ENCODE measurements at places on chromosomes 4 and X. TPM values are rescaled to one million over a fixed set of nuclear protein-coding genes. Genes with fewer than 3 reads are reported as not detected.

Gene FAM9B
- not detected for total RNA-seq

Gene MND1
- 21.6 TPM for total RNA-seq

Gene SUPT20HL1
- not detected for total RNA-seq

Gene NUP54
- 63.3 TPM for total RNA-seq

Gene GRIA3
- not detected for total RNA-seq

Gene UBL4A
- total RNA-seq, result 58.9 TPM

Gene TXK
- 6.4 TPM for total RNA-seq

Gene STARD8
- 0.24 TPM for total RNA-seq

DNA sequence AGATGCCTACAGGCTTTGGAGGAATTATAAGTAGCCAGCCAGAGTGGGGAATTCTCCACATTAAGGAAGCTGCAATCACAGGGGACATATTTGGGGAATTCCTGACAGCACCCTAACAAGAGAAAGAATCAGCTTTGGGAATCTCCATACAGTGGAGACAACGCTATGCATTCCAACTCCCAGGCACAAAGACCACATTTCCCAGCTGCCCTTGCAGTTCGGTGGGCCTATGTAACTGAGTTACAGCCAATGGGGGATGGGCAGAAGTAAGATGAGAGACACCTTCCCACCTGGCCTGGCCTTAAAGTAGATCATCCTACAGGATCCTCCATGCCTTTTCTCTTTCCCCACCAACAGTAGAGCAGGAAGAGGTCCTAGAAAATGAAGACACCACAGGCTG is 43.4 kb upstream of the CCKAR start:
- DNase-seq, result no peak
- no peaks in the 10 kb centered on the region for H3K36me3 ChIP-seq
- H3K27me3 ChIP-seq, result no peaks in the 10 kb centered on the region
- no peak overlapping the region for H3K4me3 ChIP-seq
- no peak overlapping the region for H3K27ac ChIP-seq
- H3K4me1 ChIP-seq, result no peaks in the 10 kb centered on the region

DNA sequence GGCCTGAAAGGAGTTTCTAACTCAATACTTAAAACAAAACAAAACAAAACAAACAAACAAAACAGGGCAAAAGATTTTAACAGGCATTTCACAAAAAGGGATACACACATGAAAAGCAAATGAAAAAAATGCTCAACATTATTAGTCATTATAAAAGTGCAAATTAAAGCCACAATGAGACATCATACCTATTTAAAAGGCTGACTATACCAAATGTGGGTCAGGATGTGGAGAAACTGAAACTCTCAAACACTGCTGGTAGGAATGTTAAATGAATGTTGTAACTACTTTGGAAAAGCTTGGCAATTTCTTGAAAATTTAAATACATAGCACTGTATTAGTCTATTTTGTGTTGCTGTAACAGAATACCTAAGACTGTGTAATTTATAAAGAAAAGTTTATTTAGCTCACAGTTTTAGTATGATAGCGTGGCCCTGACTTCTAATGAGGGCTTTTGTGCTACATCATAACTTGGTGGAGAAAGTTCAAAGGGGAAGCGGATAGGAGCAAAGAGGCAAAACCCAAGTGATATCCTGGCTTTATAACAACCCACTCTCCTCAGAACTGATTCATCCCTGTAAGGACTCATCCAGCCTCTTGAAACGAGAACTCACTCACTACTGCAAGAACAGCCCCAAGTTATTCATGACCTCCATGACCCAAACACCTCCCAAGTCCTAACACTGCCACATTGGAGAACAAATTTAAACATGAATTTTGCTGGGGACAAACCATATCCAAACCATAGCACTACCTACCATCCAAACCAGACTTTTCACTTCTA is 214.0 kb downstream of the TEX11 start:
- no peak for DNase-seq
- no peaks in the 10 kb centered on the region for H3K36me3 ChIP-seq

GRCh38 chr4:75989846-75990528 is 758 bp downstream of the SDAD1 start:
- H3K4me1 ChIP-seq, result peaks cover 46% of the 10 kb centered on the region
- no peaks in the 10 kb centered on the region for H3K36me3 ChIP-seq
- no peaks in the 10 kb centered on the region for H3K27me3 ChIP-seq
- H3K27ac ChIP-seq, result peak overlapping the region; percentile 55

DNA sequence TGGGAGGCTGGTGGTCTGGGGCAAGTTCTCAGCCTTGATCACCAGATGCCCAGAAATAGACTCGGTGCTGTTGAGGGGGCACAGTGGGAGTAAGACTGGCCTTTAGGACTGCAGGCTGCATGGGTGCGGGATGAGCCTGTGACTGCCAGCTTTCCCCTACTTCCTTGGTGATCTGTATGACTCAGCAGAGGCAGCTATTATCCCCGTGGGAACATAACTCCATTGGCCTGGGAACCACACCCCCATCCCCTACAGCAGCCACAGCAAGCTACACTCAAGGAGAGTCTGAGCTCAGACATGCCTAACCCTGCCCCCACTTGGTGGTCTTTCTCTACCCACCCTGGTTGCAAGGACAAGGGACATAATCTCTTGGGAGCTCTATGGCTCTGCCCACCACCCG is 20.6 kb downstream of the CLIC2 start:
- H3K27ac ChIP-seq, result no peak overlapping the region
- no peak for DNase-seq
- H3K4me3 ChIP-seq, result no peak overlapping the region
- H3K36me3 ChIP-seq, result no peaks in the 10 kb centered on the region
- H3K4me1 ChIP-seq, result no peaks in the 10 kb centered on the region

DNA sequence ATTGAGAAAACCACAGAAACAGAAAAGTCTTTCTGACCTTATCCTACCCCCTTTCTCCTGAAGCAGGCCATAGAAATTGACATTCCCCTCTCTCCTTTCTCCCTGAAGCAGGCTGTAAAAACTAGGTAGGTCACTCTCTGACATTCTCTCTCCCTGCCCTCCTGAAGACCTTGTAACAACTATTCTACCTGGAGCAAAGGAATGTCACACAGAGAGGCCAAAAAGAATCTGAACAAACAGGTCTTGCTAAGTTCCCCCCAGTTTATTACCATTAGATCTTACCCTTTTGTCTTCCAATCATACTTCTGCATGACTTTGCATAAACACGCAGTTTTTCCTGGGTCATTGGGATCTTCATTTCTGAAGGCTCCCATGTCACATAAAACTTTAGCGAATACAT is 198.3 kb upstream of the GYPA start:
- no peaks in the 10 kb centered on the region for H3K27me3 ChIP-seq
- no peaks in the 10 kb centered on the region for H3K4me1 ChIP-seq
- H3K4me3 ChIP-seq, result no peak overlapping the region

- H3K4me1 ChIP-seq, result no peaks in the 10 kb centered on the region
- no peaks in the 10 kb centered on the region for H3K27me3 ChIP-seq
- no peaks in the 10 kb centered on the region for H3K36me3 ChIP-seq
- H3K4me3 ChIP-seq, result no peak overlapping the region
- H3K27ac ChIP-seq, result no peak overlapping the region
These were observed 92.1 kb downstream of the SCD5 start for GRCh38 chr4:82706349-82707000.

GRCh38 chrX:2907295-2907694 is 21.8 kb downstream of the ARSD start:
- H3K27ac ChIP-seq, result no peak overlapping the region
- H3K4me1 ChIP-seq, result no peaks in the 10 kb centered on the region
- no peak overlapping the region for H3K4me3 ChIP-seq

DNA sequence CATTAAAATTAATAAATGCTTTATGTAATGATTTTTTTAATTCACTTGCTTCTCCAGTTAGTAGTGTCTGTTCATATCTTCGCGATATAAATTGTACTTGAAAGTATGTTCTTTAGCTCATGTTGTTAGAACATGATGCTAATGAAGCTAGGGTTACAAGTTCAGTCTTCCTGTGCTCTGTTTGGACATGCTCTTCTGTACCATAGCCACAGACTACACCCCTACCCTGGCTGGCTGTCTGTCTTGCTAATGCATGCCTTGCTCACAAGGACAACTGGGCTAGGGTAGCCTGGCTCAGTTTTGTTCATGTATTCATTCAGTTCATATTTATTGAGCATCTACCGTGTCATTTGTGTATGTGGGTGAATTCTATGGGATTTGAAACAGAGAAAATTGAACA is 50.8 kb upstream of the MTMR1 start:
- H3K36me3 ChIP-seq, result peaks cover 17% of the 10 kb centered on the region
- H3K4me3 ChIP-seq, result no peak overlapping the region
- no peak for DNase-seq
- H3K27ac ChIP-seq, result no peak overlapping the region
- H3K4me1 ChIP-seq, result no peaks in the 10 kb centered on the region

DNA sequence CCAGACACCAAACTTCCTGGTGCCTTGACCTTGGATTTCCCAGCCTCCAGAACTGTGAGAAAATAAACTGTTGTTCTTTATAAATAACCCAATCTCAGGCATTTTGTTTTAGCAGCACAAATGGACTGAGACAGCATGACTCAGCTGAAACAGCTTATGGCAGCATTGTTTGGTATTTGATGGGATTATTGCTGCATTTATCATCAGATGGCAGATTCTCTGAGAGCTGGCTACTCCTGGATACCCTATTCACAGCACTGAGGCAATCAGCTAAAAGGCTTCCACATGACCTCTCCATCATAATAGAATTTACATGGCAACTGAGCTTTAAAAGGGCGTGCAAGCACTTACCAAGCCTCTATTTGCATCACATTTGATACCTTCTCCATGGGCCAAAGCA is 623.1 kb upstream of the CPEB2 start:
- H3K36me3 ChIP-seq, result no peaks in the 10 kb centered on the region
- no peak overlapping the region for H3K4me3 ChIP-seq
- no peaks in the 10 kb centered on the region for H3K4me1 ChIP-seq
- DNase-seq, result no peak
- H3K27ac ChIP-seq, result no peak overlapping the region

GRCh38 chrX:85052636-85053343 is 49.1 kb downstream of the APOOL start:
- DNase-seq, result no peak
- no peak overlapping the region for H3K27ac ChIP-seq
- H3K36me3 ChIP-seq, result no peaks in the 10 kb centered on the region
- no peak overlapping the region for H3K4me3 ChIP-seq
- H3K4me1 ChIP-seq, result no peaks in the 10 kb centered on the region

DNA sequence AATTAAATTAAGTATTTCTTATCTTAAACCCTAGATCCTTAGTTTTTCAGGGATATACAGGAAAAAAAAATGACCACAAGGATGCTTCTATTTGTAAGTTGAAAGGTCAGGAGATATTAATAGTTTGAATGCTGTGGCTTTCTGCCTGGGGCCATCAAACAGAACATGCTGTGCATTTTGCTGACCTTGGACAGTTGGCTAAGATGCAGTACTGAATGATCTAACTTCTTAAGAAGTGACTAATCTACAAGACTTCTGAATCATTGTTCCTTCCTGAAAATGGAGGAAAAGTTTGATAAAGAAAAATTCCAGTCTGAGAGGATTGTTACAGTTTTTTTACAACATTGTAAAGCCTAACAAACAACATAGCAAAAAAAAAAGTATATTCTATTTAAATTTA is 237.8 kb upstream of the JADE1 start:
- H3K27ac ChIP-seq, result no peak overlapping the region
- no peak for DNase-seq
- no peak overlapping the region for H3K4me3 ChIP-seq
- no peaks in the 10 kb centered on the region for H3K4me1 ChIP-seq
- no peaks in the 10 kb centered on the region for H3K27me3 ChIP-seq
- no peaks in the 10 kb centered on the region for H3K36me3 ChIP-seq

- H3K4me3 ChIP-seq, result no peak overlapping the region
- no peak overlapping the region for H3K27ac ChIP-seq
- H3K27me3 ChIP-seq, result no peaks in the 10 kb centered on the region
- no peaks in the 10 kb centered on the region for H3K4me1 ChIP-seq
- no peaks in the 10 kb centered on the region for H3K36me3 ChIP-seq
These were observed 33.3 kb upstream of the GPC4 start for GRCh38 chrX:133448512-133449076.

- H3K27ac ChIP-seq, result no peak overlapping the region
- no peak for DNase-seq
- no peaks in the 10 kb centered on the region for H3K36me3 ChIP-seq
- H3K27me3 ChIP-seq, result no peaks in the 10 kb centered on the region
These were observed 116.4 kb downstream of the PPP3CA start for GRCh38 chr4:101230801-101231426.

GRCh38 chr4:40594261-40595178 is 35.1 kb downstream of the RBM47 start:
- no peaks in the 10 kb centered on the region for H3K4me1 ChIP-seq
- H3K27me3 ChIP-seq, result no peaks in the 10 kb centered on the region
- no peak overlapping the region for H3K27ac ChIP-seq
- DNase-seq, result no peak

DNA sequence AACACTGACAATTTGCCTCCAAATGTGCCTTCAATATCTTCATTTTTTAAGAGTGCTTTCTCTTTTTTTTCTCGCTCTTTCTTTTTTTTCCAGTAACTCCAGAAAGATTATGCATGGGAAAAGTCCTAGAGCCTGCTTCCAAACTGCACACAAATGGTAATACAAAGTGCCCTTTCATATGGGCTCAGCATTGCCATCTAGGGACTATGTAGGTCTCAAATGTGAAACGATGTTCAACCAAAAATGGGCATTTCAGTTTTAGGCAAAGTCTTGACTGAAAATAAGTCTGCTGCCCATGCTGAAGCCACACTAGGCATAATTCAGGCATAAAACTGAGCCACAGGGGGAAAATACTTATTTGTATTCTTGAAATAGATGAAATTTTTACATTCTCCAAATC is 65.6 kb downstream of the SYNPO2 start:
- H3K27me3 ChIP-seq, result no peaks in the 10 kb centered on the region
- no peak overlapping the region for H3K4me3 ChIP-seq
- no peaks in the 10 kb centered on the region for H3K4me1 ChIP-seq
- H3K27ac ChIP-seq, result no peak overlapping the region
- DNase-seq, result no peak

DNA sequence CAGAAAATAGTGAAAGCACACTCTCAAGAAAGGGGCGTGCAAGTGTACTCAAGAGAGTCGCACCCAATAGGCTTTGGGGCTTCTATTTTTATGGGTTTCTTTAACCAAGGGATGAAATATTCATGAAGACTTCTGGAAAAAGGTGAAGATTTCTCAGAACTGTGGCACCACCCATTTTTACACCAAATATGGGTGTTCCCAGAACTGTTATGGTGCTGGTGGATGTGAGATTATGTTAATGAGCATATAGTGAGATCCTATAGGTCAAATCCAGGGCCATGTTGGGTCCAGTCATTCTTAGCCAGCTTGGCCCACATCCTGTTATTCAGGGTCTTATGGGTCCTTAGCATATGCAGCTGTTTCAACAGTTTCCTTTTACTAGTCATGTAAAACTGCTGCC is 61.0 kb upstream of the SMIM10 start:
- no peak overlapping the region for H3K4me3 ChIP-seq
- no peaks in the 10 kb centered on the region for H3K27me3 ChIP-seq
- no peak for DNase-seq

- H3K4me3 ChIP-seq, result no peak overlapping the region
- no peaks in the 10 kb centered on the region for H3K36me3 ChIP-seq
- H3K4me1 ChIP-seq, result no peaks in the 10 kb centered on the region
- no peak overlapping the region for H3K27ac ChIP-seq
- DNase-seq, result no peak
- no peaks in the 10 kb centered on the region for H3K27me3 ChIP-seq
These were observed 581.8 kb downstream of the NLGN4X start for GRCh38 chrX:5646818-5647217.

GRCh38 chrX:858542-859078 is 228.0 kb downstream of the SHOX start:
- H3K27ac ChIP-seq, result no peak overlapping the region
- H3K4me3 ChIP-seq, result no peak overlapping the region
- H3K4me1 ChIP-seq, result no peaks in the 10 kb centered on the region
- H3K27me3 ChIP-seq, result no peaks in the 10 kb centered on the region
